ENCODE measurements at places on chromosomes 5 and 9.

DNA sequence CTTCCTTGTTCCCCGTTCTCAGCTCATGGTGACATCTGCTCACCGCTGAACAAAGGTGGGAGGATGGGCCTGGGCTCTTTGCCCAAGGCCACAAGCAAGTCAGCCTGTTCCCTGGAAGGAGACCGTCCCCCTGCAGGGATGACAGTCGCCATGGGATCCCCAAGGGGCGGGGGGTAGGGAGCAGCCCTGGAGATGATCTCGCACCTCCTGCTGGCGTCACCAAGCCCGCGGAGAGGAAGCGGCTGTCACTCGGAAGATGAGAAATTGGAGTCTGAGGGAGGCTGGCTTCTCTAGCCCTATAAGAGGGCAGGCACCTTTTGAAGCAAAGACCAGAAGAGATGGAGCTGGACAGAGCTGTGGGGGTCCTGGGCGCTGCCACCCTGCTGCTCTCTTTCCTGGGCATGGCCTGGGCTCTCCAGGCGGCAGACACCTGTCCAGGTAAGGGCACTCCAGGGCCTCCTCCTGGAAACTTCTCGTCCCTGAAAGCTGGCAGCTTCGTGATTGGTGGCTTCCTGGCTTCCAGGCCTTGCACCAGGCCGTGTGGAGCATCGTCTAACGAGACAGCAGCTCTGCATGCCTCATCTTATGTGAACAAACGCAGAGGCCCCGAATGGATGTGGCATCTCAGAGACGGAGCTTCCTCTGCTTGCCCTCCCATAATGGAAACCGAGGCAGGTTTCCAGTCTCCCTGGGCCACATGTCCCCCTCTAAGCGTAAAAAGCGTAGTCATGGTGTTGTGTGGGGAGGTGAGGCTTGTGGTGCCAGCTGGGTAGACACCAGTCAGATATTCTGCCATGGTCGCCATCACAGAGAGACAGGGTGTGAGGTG is at the start of gene FCN2:
Gene FCN2 (plus strand): TSS at position 327 of the 829 bp plus-strand sequence. CDS start 12 bp downstream, at position 339.
- DNase-seq, result no peak

DNA sequence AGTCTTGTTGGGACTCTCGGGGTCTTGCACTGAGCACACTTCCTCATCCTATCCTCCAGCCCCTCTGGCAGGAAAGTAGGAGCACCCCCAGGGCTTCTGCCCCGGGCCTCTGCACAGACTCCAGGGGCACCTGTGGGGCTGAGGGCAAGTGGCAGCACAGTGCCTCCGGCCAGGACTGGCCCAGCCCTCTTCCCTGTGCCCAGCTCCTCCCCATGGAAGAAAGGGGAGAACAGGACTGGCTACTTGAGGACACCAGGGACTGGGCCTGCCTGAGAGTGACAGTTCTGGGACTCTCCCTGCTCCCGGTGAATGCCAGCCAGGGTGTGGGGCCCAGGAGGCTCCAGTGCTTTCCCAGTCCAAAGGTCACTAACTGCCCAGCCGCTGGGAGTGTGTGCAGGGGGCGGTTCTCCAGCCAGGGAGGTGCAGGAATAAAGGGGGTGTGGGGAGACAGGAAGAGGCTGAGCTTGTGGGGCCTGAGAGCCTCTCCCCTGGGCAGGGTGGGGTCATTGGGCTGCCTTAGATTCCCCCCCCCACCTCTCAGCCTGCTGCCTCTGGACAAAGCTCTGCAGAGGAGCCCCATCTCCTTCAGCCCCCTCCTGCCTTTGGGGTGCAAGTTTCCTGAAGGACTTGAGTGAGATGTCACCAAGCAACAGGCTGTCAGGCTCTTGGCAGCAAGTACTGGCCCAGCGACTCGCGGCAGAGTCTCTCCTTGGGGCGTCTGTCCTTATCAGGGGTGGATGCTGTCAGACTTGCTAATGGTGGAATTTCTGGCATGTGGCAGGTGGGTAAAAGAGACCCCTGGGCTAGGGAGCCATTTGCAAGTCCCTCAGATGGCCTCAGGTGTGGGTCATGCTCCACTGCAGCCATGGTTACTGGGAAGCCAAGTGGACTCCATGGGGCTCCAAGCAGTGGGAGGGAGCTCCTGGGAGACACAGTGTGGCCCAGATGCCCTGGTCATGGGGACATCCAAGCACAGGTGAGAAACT is 19.1 kb upstream of the JADE2 start:
- DNase-seq, result no peak

- no peak for DNase-seq
Observed at GRCh38 chr5:72034770-72035169, 72.5 kb upstream of the MAP1B start.

- no peak for DNase-seq
Observed at GRCh38 chr9:14318361-14318760, 4.4 kb upstream of the NFIB start.
